ENCODE measurements at places on chromosomes 13 and 19.

DNA sequence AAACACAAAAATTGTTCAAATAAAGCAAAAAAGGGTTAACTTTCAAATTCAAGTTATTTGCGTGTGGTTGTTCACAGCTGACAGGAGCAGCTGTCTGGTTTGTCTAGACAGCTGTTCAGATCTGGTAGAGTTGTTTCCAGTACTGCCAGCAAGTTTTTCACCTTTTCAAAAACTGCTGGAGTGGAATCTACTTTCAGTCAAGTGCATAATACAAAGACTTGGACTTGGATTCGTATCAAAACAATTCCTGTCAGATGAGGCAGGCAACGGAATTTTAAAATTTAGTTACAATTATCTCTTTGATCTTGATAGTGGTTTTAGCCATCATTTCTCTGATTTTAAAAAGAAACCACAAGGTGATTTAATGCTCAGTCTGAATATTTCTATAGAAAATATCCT lies 51.7 kb upstream of the EEF1AKMT1 start:
- DNase-seq, result no peak

DNA sequence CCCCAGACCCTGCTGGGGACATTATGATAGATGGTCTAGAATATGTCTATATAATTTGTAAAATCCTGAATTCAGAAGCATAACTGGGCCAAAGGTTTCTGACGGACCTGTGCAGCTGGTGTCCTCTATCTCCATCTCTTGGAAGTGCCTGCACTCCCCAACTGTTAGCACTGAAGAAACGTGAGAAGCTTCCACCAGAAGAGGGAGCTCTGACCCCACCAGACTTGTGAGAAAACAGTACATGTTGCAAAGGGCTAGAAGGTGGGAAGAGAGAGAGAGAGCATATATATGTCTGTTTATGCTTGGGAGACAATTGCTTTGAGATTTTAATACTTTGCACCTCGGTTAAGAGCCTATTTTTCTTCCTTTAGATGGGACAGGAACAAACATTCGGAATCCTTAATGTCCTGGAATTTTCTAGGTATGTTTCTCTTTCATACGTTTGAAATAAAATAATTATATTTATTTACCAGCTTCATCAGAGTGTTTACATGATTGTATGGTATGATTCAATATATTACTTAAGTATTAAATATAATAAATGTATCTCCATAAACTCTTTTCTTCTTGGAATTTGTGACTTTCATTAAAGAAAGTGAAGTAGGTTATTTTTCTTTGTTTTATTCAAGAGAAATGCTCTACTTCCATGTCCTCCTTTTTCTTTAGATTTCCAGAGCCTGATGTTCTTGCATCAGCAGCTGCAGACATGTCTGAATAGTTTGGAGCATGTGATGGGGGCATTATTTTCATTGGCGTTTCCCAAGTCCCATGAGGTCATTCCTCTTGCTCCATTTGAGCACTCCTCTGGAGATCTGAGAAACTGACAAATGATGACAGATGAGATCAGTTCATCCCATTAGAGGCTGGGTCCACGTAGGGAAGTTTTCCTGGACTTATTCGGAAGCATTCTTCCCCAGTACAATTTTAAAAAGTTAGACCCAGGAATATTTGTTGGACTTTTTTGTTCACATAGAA lies 202.9 kb downstream of the ATP8A2 start:
- DNase-seq, result peak; percentile 44

- no peak for DNase-seq
Measured at GRCh38 chr19:2743099-2743498, 3.3 kb upstream of the SLC39A3 start.

GRCh38 chr13:112012016-112012704 lies 54.8 kb upstream of the SOX1 start:
- DNase-seq, result no peak

DNA sequence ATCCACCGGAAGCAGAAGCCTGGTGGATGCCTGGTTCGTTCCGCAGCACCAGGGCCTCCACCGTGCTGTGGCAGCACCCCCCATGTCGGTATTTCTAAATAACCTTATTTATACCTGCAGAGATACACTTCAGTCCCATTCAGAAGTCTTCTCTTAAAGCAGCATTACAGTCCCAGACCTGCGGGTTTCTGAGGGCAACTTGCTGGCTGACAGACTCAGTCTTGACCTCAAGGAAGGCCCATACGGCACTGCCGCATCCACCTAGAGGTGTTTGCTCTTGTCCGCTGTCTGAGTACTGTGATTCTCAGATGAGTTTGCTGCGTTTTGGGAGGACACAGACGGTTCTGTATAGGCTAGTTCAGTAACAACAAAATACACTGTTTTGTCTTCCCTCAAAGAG lies 16.9 kb upstream of the TEX29 start:
- no peak for DNase-seq

GRCh38 chr13:59750860-59751259 lies 412.9 kb downstream of the DIAPH3 start:
- no peak for DNase-seq

GRCh38 chr13:33152389-33152788 lies 133.2 kb downstream of the STARD13 start:
- no peak for DNase-seq

- DNase-seq, result no peak
Measured at GRCh38 chr19:35908010-35908441, at the start of gene TYROBP. TSS of gene TYROBP (minus strand) at chr19:35908295. CDS start at chr19:35908228, 67 bp downstream.

GRCh38 chr19:13101590-13102415 lies 855 bp downstream of the LYL1 start:
- no peak for DNase-seq

DNA sequence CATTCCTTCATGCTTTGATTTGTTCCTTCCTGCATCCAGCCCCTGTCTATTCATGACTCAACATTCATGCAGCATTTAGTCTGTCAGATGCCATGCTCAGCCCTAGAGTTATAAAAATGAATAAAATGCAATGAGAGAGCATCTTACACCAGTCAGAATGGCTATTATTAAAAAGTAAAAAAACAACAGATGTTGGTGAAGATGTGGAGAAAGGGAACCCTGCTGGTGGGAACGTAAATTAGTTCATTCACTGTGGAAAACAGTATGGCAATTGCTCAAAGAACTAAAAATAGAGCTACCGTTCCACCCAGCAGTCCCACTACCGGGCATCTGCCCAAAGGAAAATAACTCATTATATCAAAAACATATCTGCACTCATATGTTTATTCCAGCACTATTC lies 70.0 kb upstream of the GTF3A start:
- no peak for DNase-seq

- DNase-seq, result no peak
Measured at GRCh38 chr13:34070544-34071303, 252.8 kb downstream of the RFC3 start.

GRCh38 chr19:6069268-6069791 lies 41.0 kb downstream of the RFX2 start:
- no peak for DNase-seq

DNA sequence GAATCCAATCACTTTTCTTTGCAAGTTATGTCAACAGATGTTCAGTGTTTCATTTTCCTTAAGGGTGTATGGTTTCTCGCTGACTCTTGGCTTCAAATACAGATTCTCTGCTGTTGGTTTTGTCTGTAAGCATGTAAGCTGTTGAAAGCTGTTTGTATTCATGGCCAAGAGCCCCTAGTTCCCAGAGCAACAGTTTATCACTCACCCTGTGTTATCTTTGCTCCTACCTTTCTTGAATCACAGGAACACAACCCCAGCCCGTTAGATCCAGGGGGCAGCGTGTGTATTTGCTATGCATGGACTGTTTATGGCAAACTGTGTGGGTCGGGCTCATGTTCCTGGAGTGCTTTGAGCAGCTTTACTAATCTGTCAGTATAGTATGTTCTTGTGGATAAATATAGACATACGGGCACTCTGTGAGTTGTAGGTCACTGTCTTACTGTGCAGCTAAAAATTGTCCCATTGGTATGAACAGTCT lies 28.9 kb downstream of the FRY start:
- DNase-seq, result no peak

DNA sequence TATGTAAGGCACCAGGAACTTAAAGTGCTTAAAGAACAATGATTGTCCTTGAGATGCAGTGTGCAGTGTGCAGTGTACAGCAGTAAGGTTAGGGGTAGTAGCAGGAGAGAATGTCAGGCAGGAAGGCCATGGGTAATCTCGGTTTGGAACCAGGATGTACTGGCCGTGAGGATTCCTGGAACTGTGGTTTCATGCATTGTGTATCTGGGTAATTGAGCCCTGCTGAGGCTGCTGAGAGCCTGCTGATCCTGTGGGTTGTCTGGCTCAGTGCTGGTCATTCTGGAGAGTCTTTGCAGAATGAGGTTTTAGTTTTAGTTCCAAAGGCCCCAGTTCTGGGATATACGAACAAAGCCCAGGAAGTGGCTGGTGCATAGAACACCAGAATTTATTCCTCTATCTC lies 71.0 kb downstream of the ZNF568 start:
- DNase-seq, result no peak

GRCh38 chr19:5680084-5680436 lies 256 bp downstream of the MICOS13 start:
- DNase-seq, result no peak

DNA sequence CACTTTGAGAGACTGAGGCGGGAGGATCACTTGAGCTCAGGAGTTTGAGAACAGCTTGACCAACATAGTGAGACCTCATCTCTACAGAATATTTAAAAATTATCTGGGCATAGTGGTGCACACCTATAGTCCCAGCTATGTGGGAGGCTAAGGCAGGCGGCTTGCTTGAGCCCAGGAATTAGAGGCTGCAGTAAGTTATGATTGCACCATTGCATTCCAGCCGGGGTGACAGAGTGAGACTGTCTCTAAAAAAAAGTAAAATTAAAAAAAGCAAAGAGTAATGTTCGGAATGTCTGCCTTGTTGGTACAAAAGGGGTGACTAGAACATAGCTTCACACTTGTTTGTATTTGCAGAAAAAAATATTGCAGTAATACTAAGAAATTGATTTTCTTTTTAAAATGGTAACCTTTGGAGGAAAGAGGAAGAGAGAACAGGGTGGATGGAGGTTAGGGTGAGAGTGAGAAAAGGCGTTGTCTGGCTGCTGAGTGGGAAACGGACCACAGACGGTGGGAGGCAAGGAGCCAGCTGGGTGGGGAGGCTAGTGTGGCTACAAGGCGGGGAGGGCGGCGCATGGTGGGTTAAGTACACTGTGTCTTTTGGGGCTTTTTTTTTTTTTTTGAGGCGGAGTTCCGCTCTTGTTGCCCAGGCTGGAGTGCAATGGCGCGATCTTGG lies 10.2 kb downstream of the PPP1R14A start:
- no peak for DNase-seq

- DNase-seq, result no peak
Measured at GRCh38 chr19:44682807-44683206, 11.5 kb downstream of the CEACAM19 start.

- DNase-seq, result no peak
Measured at GRCh38 chr19:35105411-35106290, 10.0 kb upstream of the FXYD3 start.
